Left colon (tissue), 2 donors: ENCODE measurements at places on chromosomes 12 and 14. TPM values are rescaled to one million over a fixed set of nuclear protein-coding genes. Genes with fewer than 3 reads are reported as not detected.

The LRRC10 gene
- not detected for total RNA-seq

GRCh38 chr14:70254476-70254961 is 65.8 kb upstream of the SLC8A3 start:
- DNase-seq: peak; percentile 79

GRCh38 chr14:62470935-62471334 is 574.3 kb downstream of the KCNH5 start:
- DNase-seq: no peak

- no peak for DNase-seq
Observed at GRCh38 chr12:117506333-117506732, 144.9 kb upstream of the NOS1 start.

GRCh38 chr12:12200363-12200762 is 66.5 kb downstream of the LRP6 start:
- no peak for DNase-seq

GRCh38 chr14:75492832-75493591 is 29.3 kb upstream of the BATF start:
- DNase-seq: no peak

- DNase-seq: no peak
Observed at GRCh38 chr12:43737646-43738045, 20.9 kb downstream of the PUS7L start.

DNA sequence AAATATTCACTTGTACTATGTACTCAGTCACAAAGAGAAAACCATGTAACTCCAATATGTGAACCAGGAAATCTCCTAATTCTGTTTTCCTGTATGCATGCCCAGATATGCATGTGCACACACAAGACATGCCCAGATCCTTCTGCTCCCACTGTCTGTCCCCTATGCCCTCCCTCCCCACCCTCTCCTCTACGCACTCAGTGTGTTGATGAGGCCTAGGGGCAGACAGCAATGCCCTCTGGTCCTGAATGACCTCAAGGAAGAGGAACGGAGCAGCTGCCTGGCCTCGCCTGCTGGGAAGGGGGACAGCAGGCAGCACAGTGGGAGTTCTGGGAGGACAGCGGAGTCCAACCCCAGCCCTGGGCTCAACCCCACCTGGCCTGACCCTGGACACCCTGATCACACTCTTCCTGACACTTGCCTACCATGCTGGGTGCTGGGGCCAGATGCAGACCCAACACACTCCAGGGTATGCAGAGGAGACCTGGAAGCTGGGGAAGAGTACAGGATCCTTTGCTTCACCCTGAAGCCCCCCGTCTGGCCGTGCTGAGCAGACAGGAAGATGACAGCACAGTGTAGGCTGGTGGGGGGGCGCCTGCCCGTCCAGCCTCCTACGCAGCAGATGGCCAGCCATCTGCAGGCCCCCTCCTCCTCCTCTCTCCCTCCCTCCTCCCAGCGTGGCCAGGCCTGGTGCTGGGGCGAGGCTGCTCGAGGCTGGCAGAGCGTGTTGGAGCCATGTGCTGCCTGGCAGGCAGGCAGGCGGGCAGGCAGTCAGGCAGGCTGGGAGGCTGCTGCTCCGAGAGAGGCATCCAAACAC is 106.6 kb upstream of the NCOR2 start:
- no peak for DNase-seq
